ENCODE measurements at places on chromosomes 1 and 21.

DNA sequence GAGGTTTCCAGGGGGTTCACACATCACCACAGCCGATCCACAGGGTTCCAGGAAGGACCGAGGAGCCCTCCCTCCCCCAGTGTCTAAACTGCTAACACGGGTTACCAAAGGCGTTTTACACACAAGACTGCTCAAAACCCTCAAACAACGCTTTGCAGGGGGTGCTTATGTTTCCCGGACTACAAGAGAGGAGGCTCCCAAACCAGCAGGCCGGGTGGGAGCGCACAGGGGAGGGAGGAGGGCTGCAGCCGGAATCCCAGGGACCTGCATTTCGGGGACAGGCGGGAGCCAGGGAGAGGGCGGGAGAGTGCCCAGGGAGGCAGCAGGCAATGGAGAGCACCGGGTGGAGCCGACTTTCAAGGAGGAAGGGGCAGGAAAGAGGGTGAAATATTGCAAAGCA lies 50.8 kb downstream of the ACBD3 start:
- no peak for DNase-seq

GRCh38 chr1:59046730-59047157 lies 250.2 kb upstream of the FGGY start:
- no peak for DNase-seq

- DNase-seq = no peak
Observed at GRCh38 chr1:48920851-48921250, 144.2 kb upstream of the BEND5 start.

GRCh38 chr1:160647329-160647720 lies 481 bp upstream of the SLAMF1 start:
- no peak for DNase-seq
